ENCODE measurements at places on chromosomes 3 and 15.

GRCh38 chr3:151990696-151991376 is 117.4 kb downstream of the SUCNR1 start:
- H3K27ac ChIP-seq = no peak overlapping the region
- no peak overlapping the region for H3K4me3 ChIP-seq
- no peaks in the 10 kb centered on the region for H3K4me1 ChIP-seq
- no peaks in the 10 kb centered on the region for H3K36me3 ChIP-seq
- H3K27me3 ChIP-seq = no peaks in the 10 kb centered on the region

- no peak overlapping the region for H3K4me3 ChIP-seq
- peak; percentile 48 for DNase-seq
- H3K36me3 ChIP-seq = no peaks in the 10 kb centered on the region
- no peak overlapping the region for H3K27ac ChIP-seq
Measured at GRCh38 chr15:52780172-52780980, 9.8 kb downstream of the ONECUT1 start.

DNA sequence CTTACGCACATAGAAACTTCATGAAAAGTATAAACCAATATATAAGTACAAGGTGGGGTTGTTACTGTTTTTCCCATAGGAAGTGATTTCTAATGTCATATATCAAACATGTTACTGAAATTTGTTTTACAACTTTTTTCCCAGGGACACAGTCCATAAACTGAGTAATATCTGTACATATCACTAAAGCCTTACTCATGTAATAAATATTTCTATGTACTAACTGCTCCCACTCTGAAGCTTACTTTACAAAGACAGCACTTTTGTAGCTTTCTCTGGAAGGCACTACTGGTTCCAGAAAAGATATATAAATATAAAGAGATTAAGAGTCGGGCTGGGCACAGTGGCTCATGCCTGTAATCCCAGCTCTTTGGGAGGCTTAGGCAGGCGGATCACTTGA is 91.7 kb downstream of the MYO5A start:
- H3K27me3 ChIP-seq = no peaks in the 10 kb centered on the region
- H3K36me3 ChIP-seq = no peaks in the 10 kb centered on the region
- H3K4me1 ChIP-seq = 0 out of 2 replicates have a peak, but pooled peaks cover 7% of the 10 kb centered on the region
- DNase-seq = no peak
- no peak overlapping the region for H3K4me3 ChIP-seq

DNA sequence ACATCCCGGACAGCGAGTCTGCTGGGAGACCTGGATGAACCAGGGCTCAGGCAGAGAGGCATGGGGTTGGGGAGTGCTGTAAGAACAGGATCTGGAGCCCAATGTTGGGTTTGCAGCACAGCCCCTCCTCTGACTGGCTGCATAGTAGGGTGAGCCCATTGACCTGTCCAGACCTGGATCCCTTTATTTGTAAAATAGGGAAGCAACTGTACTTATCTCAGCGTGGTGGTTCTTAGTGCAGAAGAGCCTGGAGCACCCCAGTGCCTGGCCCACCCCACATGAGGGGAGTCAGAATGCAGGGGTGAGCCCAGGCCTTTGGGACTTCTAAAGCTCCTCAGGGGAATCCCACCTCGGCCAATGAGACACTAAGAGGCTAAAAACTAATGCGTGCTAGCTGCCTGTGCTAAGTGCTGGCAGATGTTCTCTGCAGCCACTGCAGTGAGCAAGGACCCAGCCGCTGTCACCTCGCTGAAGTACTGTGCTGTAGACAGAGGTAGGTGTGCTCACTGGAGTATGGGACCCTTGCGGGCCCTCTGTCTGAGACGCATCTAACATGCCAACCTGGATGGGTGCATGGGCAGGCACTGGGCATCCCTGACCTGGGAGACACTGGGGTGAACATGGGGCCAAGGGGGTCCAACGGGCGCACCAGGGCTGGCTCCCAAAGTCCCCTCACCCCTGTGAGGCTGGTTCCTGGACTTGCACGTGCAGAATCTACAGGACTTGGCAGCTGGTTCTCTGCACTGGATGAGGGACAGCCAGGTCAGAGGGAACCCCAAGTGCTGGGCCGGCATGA is 95.6 kb downstream of the ATP10A start:
- H3K4me1 ChIP-seq = no peaks in the 10 kb centered on the region
- DNase-seq = no peak
- H3K36me3 ChIP-seq = no peaks in the 10 kb centered on the region
- H3K27me3 ChIP-seq = no peaks in the 10 kb centered on the region

- no peak for DNase-seq
- H3K36me3 ChIP-seq = no peaks in the 10 kb centered on the region
- H3K4me1 ChIP-seq = no peaks in the 10 kb centered on the region
- H3K27me3 ChIP-seq = no peaks in the 10 kb centered on the region
- no peak overlapping the region for H3K4me3 ChIP-seq
Measured at GRCh38 chr15:90367576-90367975, 15.5 kb downstream of the ZNF774 start.

- no peaks in the 10 kb centered on the region for H3K4me1 ChIP-seq
- H3K4me3 ChIP-seq = no peak overlapping the region
- no peaks in the 10 kb centered on the region for H3K36me3 ChIP-seq
- H3K27ac ChIP-seq = no peak overlapping the region
- H3K27me3 ChIP-seq = peaks cover 43% of the 10 kb centered on the region
- DNase-seq = no peak
Measured at GRCh38 chr15:45386420-45386819, 8.1 kb upstream of the GATM start.

DNA sequence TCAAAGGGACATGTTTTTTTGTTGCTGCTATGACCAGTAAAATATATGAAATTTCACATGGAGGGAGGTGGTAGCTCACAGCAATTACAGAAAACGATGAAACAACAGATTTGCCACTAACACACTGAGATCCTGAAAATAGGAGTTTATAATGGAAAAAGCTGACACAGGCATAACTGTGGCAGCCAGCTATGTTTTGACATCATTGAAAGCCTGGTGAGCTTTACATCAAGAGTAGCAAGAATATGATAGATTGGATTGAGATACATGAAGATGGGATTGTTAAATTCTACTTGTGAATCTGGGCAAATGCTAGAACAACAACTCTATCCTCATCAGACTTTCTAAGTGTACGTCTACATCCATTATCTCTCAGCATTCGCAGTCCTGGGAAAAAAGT is 760.7 kb downstream of the GRM7 start:
- no peaks in the 10 kb centered on the region for H3K27me3 ChIP-seq
- DNase-seq = no peak

DNA sequence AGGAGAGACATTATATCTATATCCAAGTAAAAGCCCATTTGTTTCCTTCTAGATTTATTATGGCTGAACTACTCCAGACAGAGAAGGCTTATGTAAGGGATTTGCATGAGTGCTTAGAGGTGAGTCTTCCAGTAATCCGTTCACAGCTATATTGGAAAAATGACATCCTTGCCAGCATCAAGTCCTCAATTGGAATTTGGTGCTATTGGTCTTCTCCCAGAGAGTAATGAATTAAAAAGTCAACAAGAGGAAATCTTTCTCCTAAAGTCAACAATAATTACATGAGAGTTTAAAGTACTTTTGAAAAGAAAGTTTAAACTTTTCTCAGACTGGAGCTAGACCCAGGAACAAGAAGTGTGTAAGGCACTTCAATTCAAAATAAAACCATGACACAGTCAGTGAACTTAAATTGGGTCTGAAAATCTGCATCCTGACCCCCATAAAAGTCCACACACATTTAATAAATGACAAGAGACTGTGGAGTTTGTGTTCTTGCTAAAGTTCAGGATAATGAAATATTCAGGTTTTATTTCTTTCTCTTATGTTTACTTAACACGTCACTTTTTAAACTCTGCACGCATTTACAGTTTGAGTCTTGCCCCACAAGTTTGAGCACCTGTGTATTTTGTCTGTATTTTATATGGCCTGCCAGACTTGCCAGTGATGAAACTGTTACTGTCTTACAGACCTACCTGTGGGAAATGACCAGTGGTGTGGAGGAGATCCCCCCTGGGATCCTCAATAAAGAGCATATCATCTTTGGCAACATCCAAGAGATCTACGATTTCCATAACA is 268.2 kb upstream of the UMPS start:
- no peak overlapping the region for H3K27ac ChIP-seq
- no peak for DNase-seq
- no peaks in the 10 kb centered on the region for H3K4me1 ChIP-seq
- no peak overlapping the region for H3K4me3 ChIP-seq
- H3K36me3 ChIP-seq = no peaks in the 10 kb centered on the region

GRCh38 chr3:133881492-133881891 is 14.2 kb downstream of the RAB6B start:
- H3K27me3 ChIP-seq = no peaks in the 10 kb centered on the region
- no peak overlapping the region for H3K27ac ChIP-seq
- DNase-seq = no peak
- no peaks in the 10 kb centered on the region for H3K4me1 ChIP-seq
- no peak overlapping the region for H3K4me3 ChIP-seq

DNA sequence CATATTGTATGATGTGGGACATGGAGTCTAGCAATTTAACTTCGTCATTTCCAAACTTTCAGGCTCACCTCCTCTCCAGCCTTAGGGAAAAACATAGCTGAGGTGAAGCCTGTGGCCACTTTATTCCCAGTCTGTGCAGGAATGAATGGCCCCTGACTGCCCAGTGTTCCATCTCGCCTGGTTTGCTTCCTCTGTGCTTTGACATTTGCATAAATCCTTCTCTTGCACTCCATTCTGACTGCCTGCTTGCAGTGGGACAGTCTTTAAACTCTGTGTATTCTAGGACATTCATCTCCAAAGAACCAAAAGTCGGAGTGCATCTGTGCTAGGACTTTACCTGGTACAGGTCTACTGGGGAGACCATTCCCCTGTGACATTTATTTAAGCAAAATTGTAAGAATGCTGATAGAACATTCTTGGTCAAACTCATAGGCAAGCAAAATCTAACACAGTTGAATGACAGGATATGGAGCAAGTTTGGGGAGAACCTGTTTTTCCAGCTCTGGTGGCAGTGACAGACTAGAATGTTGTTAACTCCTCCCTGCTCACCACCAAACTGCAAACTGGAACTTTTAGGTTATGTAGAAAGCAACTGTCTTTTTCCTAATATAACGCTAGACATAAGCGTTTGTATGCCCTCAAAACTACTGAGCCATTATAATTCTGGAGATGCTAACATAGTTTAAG is 22.1 kb downstream of the TMED3 start:
- DNase-seq = no peak
- H3K27me3 ChIP-seq = no peaks in the 10 kb centered on the region
- no peaks in the 10 kb centered on the region for H3K4me1 ChIP-seq
- no peak overlapping the region for H3K27ac ChIP-seq

GRCh38 chr15:61137105-61137792 is 91.9 kb downstream of the RORA start:
- H3K27me3 ChIP-seq = peaks cover 4% of the 10 kb centered on the region
- H3K27ac ChIP-seq = no peak overlapping the region
- DNase-seq = no peak
- no peaks in the 10 kb centered on the region for H3K36me3 ChIP-seq
- no peak overlapping the region for H3K4me3 ChIP-seq

GRCh38 chr15:95292785-95293450 is 1037.6 kb upstream of the NR2F2 start:
- no peak overlapping the region for H3K27ac ChIP-seq
- no peaks in the 10 kb centered on the region for H3K36me3 ChIP-seq
- no peak overlapping the region for H3K4me3 ChIP-seq
- H3K27me3 ChIP-seq = no peaks in the 10 kb centered on the region
- no peaks in the 10 kb centered on the region for H3K4me1 ChIP-seq

GRCh38 chr15:77804210-77804609 is 171.5 kb upstream of the LINGO1 start:
- no peak for DNase-seq
- H3K27me3 ChIP-seq = no peaks in the 10 kb centered on the region
- no peak overlapping the region for H3K4me3 ChIP-seq

DNA sequence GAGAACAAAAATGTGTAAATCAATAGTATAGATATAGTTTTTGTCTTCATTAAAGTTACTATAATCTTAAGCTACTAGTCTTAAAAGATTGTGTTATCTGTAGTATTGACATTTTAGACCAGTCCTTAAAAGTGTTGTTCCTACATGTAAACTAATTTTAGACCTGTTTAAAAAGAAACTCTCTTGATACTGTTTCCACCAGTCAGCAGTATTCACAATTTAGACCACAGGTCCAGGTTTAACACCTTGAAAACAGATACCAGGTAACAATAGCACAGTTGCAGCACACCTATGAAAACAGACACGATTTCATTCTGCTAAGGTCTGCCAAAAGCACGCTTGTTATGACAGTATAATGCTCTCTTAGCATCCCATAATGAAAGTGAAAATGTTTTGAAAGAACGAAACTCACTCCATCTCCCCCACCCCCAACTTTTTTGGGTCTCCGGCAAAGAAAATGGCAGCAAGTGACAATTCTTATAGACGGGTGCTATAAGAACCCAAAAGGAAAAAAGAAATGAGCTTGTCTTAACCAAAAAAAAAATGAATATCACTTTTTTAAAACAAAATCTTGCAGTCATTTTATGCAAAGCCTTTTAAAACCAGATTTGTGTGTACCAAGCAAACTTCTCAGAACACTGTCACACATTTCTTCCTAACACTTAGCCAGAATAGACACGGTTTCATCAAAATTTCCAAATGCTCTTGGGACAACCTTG is 1.6 kb downstream of the EIF4E3 start:
- DNase-seq = no peak
- H3K4me3 ChIP-seq = no peak overlapping the region
- H3K27ac ChIP-seq = no peak overlapping the region
- H3K27me3 ChIP-seq = peaks cover 18% of the 10 kb centered on the region

GRCh38 chr15:90266485-90266884 is 1.0 kb downstream of the NGRN start:
- peak overlapping the region; percentile 78 for H3K4me3 ChIP-seq
- no peaks in the 10 kb centered on the region for H3K27me3 ChIP-seq
- peaks cover 13% of the 10 kb centered on the region for H3K36me3 ChIP-seq
- DNase-seq = no peak

GRCh38 chr3:24829011-24829581 is 334.4 kb upstream of the THRB start:
- no peak for DNase-seq
- H3K4me3 ChIP-seq = no peak overlapping the region
- no peaks in the 10 kb centered on the region for H3K4me1 ChIP-seq
- H3K27ac ChIP-seq = no peak overlapping the region
- no peaks in the 10 kb centered on the region for H3K36me3 ChIP-seq

DNA sequence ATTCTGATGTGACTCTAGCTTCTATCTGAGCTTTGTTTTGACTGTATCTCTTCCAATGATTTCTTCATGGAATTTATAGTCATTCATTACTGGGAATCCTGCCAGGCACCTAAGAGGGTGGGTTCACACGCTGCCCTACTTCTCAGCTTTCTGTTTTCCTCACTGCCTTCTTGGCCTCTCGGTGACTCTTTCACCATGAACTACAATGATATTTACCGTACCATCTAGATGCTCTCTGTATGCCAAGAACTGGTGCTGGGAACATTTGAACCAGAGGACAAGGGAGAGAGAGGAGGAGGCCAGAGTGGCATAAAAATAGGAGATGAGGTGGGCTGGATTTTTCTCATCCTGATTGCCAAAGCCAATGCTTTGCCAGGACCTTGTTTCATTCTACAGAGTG is 280.0 kb upstream of the P2RY1 start:
- H3K27ac ChIP-seq = no peak overlapping the region
- H3K4me3 ChIP-seq = no peak overlapping the region
- no peak for DNase-seq
- H3K27me3 ChIP-seq = no peaks in the 10 kb centered on the region
- no peaks in the 10 kb centered on the region for H3K36me3 ChIP-seq

Data from Panc1 (cell line).